ENCODE measurements at places on chromosomes 5 and 9. TPM values are rescaled to one million over a fixed set of nuclear protein-coding genes. Genes with fewer than 3 reads are reported as not detected.

Gene ANKRD55
- not detected for total RNA-seq

GRCh38 chr5:19855031-19855430, 133.0 kb downstream of the CDH18 start:
- DNase-seq, result no peak

GRCh38 chr5:172773481-172774469, 2.8 kb upstream of the DUSP1 start:
- no peak for DNase-seq

- DNase-seq, result no peak
These were observed 457.3 kb downstream of the DMAC1 start for GRCh38 chr9:7342229-7342628.

GRCh38 chr9:115673599-115673998, 480.0 kb upstream of the PAPPA start:
- DNase-seq, result no peak
